ENCODE measurements at places on chromosomes 5 and 9.

DNA sequence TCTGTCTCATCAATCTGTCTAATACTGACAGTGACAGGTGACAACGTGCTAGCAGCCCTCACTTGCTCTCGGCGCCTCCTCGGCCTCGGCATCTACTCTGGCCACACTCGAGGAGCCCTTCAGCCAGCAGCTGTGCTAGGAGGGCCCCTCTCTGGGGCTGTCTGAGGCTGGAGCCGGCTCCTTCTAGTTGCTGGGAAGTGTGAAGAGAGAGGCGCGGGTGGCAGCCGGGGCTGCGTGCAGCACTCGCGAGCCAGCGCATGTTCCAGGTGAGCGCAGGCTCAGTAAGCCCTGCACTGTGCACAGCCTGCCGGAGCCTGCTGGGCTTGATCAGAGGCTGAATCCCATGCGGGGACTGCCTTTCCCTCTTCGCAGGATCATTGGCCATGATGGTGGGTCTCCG lies 330.7 kb downstream of the CDH10 start:
- DNase-seq = no peak

- no peak for DNase-seq
Observed at GRCh38 chr9:14173713-14174112, 140.2 kb downstream of the NFIB start.

DNA sequence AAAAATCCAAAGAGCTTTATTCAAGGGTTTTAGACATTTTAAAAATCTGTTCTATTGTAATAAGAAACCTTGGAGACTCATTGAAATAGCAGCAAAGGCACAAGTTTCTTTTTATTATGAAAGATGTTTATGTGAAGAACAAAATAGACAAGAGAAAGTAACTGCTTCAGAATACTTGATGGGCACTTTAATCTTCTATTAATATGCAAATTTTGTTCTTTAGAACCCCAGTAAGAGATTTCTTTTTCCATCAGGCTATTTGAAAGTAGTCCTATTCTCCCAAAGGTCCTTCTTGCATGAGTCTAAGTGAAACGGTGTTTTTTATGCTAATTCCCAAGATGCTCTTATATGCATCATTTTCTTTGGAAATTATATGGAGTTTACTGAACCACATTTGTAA lies 602.0 kb downstream of the EFNA5 start:
- no peak for DNase-seq

- DNase-seq = no peak
Observed at GRCh38 chr9:71249729-71250317, 128.4 kb upstream of the TRPM3 start.

GRCh38 chr9:21317956-21318923 lies 13.1 kb upstream of the IFNA5 start:
- DNase-seq = no peak

DNA sequence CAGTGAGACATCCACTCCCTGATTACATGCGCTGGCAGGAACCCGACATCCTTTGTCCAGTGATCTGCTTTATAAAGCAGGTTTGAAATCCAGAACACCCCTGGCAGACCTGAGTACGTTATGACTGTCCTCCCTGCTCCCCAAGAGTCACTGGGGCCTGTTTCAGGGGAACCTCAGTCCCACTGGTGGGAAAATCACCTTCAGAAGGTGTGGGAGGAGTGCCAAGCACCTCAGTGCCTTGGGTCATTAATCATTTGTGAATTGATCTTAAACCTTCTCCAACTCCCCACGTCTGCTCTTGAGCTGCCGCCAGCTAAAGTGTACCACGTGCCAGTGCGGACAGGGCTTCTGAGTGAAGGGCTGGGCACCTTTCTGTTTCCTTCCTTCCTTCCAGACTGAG lies 16.2 kb downstream of the SLC6A3 start:
- no peak for DNase-seq

GRCh38 chr5:88214655-88215054 lies 54.0 kb downstream of the TMEM161B start:
- DNase-seq = no peak

DNA sequence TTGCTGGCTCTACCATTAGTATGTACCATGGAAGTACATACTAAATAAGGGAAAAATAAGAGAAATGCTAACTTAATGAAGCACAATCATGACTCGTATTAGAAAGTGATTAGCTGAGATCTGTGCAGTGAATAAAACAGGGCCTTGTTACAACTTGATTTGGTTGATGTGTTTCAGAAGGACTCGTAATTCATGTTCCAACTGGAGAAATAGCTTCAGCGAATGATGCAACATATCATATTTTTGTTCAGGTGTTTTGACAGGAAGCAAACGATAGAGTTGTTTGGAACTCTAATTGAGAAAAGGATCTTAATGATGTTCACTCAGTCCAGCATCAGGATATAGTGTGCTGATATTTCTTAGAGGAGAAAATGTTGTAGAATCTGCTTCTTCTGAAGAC lies 474.6 kb upstream of the WWC1 start:
- no peak for DNase-seq

GRCh38 chr5:177304392-177305119 lies 957 bp downstream of the PRELID1 start:
- DNase-seq = no peak

- no peak for DNase-seq
Observed at GRCh38 chr5:56640763-56641406, 174.5 kb upstream of the MAP3K1 start.

DNA sequence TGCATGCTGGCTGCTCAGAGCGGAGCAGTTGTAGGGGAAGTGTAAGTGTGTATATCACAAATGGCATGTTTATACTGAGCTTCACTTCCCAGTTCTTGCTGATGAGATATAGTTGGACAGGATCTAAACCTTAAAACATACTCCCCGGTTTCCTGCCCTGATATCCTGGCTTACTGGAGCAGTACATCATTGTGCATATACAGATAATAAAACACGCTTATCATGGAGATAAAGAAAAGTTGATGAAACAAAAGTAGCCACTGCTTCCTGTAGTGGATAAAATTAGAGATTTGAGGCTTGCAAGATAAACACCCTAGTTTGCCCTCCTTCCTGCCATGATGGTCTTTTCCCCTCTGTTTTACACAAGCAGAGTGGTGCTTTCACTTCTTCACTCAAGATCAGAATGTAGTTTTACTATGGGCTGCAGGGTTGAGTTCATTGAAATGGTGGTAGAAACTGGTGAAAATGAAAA lies 15.0 kb downstream of the NPR3 start:
- DNase-seq = no peak

DNA sequence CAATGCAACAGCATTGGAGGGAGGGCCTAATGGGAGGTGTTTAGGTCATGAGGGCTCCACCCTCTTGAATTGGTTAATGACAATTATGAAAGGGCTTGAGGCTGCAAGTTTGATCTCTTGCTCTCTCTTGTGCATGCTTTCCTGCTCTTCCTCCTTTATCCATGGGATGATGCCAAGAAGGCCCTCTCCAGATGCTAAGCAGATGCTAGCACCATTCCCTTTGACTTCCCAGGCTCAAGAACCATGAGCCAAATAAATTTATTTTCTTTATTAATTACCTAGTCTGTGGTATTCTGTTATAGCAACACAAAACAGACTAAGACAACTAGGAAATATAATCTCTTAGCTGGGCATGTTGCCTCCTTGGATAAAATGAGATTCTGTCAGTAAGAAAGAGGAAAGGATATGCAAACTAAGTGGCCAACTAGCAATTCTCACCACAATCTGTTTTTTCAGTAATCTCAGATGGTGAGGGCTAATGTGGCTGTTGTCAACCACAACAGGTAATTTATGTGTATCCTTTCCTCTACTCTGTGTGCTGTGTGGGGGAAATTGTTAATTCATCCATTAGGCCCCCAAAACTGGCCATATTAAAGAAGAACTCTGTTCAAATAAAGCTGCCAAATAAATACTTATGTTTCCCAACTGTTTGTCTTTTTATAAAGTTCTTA lies 269.1 kb upstream of the CD180 start:
- no peak for DNase-seq

GRCh38 chr5:110751902-110752762 lies 13.3 kb downstream of the SLC25A46 start:
- no peak for DNase-seq

- no peak for DNase-seq
Observed at GRCh38 chr5:153625826-153626354, 135.4 kb downstream of the GRIA1 start.

GRCh38 chr9:18775930-18776329 lies 257.1 kb downstream of the SAXO1 start:
- no peak for DNase-seq

GRCh38 chr9:33686942-33687341 lies 108.4 kb upstream of the PRSS3 start:
- DNase-seq = no peak

DNA sequence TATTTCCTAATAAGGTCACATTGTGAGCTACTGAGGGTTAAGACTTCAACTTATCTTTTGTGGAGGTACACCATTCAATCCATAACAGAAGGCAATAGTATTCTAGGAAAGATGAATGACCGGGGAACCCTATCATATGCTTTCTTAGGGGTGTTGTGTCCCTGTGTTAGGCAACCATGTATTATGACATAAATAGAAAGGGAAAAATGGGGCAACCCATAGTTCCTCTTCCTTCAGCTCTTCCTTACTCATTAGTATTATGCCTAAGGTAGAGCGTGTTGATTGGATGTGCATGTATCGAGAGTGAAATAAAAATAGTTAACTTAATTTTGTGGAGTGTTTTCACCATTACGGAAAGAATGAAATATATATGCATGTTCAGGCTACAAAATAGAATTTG lies 6.0 kb upstream of the CCNJL start:
- DNase-seq = no peak

DNA sequence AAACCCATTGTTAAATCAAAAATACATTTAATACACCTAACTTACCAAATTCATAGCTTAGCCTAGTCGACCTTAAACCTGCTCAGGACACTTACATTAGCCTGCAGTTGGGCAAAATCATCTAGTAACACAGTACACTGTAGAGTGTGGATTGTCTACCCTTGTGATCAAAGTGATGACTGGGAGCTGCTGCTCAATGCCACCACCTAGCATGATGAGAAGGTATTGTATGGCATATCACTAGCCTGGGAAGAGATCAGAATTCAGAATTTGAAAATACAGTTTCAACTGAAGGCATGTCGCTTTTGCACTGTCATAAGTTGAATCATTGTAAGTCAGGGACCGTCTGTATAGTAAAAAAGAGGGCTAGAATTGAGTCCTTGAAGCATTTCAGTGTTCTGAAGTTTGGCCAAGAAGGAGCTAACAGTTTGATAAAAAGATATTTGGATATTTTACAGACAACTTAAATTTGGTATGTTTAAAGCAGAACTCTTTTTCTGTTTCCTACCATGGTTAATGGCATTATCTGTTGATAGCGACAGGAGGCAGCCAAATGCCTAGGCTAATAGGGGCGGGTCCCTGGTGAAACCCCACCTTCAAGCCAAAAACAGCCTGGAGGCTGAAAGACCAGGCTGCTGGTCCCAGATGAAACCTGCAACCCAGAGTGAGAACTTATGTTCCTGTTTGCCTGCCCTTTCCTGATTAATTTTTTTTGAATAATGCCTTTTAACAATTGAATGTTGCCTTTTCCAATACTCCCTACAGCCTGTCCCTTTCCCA lies 23.0 kb downstream of the SMIM15 start:
- no peak for DNase-seq

DNA sequence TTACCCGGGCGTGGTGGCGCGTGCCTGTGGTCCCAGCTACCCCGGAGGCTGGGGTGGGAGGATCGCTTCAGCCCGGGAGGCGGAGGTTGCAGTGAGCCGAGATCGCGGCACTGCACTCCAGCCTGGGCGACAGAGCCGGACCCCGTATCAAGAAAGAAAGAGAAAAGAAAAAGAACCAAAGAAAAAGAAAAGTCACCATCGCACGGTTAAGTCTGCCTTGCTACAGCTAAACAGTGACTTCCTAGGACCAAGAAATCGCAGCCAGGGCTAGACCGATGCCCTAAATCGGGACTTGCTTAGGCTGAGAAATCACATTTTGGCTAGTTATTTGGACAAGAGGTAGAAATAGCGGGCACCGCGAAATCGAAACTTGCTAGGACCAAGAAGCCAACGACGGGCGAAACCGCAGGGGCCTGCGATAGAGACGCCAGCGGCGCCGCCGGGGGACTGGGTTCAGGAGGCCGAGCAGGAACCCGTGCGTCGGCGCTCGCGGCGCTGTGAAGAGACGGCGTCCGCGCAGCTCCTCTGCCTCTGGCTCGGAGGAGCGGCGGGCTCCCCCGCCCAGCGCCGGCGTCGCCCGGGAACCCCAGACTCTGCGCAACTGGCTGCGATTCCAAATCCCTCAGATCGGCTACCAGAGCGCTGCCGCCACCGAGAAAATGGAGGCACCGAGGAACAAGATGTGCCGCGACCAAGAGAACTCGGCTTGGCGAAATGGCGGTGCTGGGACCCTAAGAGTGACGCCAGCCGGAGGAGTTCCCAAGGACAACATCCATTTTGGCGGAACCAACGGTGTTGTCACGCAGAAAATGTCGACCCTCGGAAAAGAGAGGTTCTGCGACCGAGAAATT lies 26.1 kb upstream of the ANXA2R start:
- DNase-seq = peak; percentile 53

- no peak for DNase-seq
Observed at GRCh38 chr5:80082731-80083100, 47.6 kb downstream of the THBS4 start.

DNA sequence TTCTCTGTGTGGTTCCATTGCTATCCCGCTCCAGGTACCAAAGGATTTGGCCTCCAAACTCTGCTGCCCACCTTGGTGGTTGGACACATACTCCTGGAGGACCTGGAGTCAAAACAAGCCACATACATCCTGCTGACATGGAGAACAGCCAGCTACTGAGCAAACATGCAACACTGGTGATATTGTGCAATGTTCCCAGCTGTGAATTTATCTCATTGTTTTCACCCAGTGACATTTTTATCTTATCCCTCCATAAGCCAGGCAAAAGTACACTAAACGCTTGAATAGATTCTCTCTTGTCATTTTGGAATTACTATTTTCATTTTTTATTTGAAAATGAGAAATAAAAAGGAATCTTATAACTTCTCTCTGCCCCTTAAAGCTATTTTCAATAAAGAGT lies 11.1 kb upstream of the CTSL start:
- DNase-seq = no peak

GRCh38 chr5:178551059-178551458 lies 39.1 kb downstream of the COL23A1 start:
- DNase-seq = no peak

GRCh38 chr9:137201205-137201868 lies 796 bp upstream of the TPRN start:
- DNase-seq = no peak

DNA sequence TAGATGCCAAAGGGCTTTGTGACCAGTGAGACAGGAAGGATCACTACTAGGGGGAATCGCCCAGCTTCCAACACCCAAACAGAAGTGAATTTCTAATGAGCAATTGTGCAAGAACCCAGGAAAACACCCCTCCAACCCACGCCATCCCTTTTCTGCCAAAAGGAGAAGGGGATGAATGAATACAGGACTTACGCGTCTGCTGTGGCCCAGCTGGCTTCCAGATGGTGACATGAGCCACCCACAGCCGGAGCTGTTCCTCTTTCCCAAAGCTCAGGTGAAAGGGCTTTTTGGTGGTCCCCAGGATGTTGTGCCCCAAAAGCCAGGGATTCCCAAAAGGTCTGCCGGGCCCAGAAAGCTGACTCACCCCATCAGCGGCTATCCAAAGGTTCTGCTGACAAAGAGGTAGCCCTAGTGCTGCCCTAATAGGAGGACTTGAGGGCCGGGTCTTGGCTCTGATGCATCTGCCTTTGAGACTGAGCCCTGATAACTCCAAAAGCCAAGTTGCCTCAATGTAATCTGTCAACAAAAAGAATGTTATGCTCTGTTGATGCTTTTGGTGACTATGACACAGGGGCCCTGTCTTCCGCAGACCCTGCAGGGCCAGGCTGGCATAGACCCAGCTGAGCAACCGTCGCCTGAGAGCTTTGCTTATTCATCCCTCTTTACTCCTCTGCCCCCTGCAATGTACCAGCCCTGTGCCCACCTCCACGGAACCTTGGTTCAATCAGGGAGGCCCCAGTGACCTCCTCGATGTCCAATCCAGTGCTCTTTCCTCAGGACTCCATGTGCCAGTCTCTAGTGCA lies 14.5 kb downstream of the GSN start:
- no peak for DNase-seq
